Endothelial cell (in vitro differentiated cells): ENCODE measurements at places on chromosomes 6 and 20. TPM values are rescaled to one million over a fixed set of nuclear protein-coding genes. Genes with fewer than 3 reads are reported as not detected.

NSFL1C gene
- total RNA-seq = 104 TPM

ACTL10 gene
- total RNA-seq = not detected

- no peak for DNase-seq
Measured at GRCh38 chr6:49937811-49938210, 26.2 kb downstream of the DEFB114 start.

DNA sequence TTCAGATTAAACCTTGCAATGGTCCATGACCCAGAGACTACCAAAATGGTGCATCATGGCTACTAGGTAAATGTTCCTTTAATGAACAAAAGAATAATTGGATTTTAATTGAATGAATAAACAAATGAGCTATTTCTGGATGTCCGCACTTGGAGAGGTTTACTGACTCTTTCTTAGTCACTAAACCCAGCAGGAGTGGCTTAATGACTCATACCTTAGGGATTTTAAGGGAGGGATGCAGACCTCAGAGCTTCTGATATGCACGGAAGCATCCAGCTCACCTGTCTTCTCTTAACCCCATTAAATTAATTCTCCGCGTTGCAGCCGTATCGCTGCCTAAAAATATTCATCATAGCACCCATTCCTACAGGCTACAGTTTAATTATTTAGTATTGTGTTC is 970.0 kb upstream of the SLC35B3 start:
- DNase-seq = no peak

SRPK1 gene
- 59.6 TPM for total RNA-seq
